Stimulated activated CD8-positive, alpha-beta memory T cell treated with anti-CD3 and anti-CD28 coated beads, Interleukin-4, amount 100 ng/mL, for 4 hours (primary cell): ENCODE measurements at places on chromosomes 3 and 15.

DNA sequence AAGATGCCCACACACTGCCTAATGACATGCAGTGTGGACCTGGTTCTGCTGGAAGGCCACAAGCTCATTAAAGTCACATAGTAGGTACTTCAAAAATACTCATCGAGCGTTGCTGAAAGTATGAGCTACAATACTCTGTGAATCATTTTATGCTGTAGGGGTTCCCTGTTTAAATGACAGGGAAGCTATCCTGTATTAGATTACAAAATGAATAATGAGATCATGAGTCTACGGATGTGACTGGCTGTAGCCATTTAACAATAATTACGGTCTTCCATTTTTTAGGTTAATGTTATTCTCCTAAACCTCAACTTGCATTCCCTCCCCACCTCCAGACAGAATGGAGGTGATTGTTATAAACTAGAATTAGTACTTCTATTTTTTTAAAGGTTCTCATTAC lies 128.2 kb upstream of the FAM3D start:
- DNase-seq, result no peak

GRCh38 chr15:65981837-65982626 lies 112.7 kb downstream of the RAB11A start:
- peak; percentile 46 for DNase-seq

GRCh38 chr3:14403619-14404155 lies 1.3 kb downstream of the SLC6A6 start:
- no peak for DNase-seq

- no peak for DNase-seq
Observed at GRCh38 chr3:107242579-107242978, 134.7 kb upstream of the CCDC54 start.

DNA sequence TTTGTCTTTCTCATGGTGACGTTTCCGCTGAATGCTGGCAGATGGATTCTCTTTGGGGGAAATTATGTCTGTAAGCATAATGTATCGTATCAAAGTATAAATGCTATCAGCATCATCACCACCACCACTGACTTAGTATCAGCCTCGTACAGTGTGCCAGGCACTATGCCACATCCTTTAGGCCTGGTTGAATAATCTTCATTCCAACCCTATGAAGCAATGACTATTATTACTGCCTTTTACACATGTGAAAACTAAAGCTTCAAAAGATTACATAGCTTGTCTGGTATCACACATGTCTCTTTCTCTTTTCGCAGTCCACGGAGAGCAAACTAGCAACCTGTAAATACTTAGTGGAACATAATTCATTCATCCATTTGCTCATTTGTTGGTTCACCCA lies 166.7 kb upstream of the PRICKLE2 start:
- no peak for DNase-seq

- DNase-seq, result no peak
Observed at GRCh38 chr15:59304034-59304795, 68.5 kb downstream of the MYO1E start.

- DNase-seq, result no peak
Observed at GRCh38 chr3:15266510-15267376, 60.7 kb downstream of the CAPN7 start.

DNA sequence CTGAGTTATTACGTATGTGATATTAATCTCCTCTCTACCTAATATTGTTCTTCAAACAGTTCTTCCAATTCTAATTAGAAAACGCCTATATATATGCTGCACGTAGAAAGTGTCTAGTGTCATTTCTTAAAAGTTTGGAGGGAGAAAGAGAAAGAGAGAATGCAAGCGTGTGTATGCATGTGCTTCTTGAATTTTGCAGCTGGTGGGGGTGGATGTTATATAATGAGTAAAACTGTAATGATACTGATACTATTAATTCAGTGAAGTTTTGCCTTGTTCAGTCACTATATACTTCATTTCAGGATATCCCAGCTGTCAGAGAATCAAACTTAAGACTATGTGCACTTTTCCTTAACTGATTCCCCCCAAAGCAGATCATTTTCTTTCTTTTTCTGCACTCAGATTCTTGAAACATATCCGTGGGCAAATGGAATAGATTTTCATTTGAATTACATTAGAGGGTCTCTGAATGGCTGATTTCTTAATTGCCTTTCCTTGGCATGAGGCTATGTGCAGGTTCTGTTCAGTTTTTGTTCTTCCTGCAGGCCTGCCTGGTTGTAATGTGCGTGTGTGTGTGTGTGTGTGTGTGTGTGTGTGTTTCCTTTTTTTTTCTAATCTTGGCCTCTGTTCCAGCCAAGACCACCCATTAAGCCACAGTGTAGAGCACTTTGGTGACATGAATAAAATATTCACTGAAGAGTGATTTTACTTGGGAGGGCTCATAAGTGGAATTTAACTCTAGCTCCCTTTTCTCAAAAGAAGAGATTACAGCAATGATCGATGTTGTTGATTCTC lies 617.5 kb downstream of the RBMS3 start:
- no peak for DNase-seq

GRCh38 chr3:114418724-114419543 lies 125.1 kb downstream of the TIGIT start:
- DNase-seq, result no peak

- DNase-seq, result no peak
Observed at GRCh38 chr15:82317091-82317489, 32.2 kb downstream of the GOLGA6L10 start.

DNA sequence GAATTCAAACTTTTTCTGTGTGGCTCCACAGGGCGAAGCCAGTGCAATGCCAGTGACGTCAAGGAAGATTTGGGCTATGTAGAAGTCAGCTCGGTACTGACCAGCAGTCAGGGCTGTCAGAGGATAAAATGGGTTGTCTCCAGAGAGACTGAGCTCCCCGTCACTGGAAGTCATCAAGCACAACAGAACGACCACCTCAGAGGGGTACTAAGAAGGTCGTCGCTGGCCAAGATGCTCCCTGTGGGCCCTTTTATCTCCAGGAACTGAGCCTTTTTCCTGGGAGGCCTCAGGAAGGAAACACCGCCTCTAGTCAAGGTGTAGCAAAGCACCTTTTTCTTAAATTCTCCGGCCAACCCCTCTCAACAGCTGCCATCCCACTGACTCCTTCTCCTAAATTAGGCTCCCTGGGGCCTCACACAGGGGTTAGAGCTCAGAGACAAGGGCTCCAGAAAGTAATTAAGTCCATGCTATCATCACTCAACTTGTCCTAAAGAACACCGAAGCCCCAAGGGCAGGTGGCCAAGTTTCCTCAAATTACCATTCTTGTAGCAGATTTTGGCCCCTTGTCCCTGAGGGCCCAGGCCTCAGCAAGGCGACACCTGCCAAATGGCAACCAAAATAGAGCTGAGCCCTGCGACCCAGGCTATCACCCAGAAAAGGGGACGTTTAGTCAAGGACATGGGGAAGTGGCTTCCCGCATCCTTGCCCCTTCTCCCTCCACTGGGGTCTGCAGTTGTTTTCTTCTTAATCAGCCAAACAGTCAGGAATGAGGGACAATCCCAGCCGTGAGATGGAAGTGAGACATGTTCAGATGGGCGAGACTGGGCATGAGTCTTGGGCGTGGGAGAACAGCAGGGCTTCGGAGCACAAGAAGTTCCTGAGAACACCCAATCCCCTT lies 48.0 kb downstream of the SSUH2 start:
- DNase-seq, result no peak

DNA sequence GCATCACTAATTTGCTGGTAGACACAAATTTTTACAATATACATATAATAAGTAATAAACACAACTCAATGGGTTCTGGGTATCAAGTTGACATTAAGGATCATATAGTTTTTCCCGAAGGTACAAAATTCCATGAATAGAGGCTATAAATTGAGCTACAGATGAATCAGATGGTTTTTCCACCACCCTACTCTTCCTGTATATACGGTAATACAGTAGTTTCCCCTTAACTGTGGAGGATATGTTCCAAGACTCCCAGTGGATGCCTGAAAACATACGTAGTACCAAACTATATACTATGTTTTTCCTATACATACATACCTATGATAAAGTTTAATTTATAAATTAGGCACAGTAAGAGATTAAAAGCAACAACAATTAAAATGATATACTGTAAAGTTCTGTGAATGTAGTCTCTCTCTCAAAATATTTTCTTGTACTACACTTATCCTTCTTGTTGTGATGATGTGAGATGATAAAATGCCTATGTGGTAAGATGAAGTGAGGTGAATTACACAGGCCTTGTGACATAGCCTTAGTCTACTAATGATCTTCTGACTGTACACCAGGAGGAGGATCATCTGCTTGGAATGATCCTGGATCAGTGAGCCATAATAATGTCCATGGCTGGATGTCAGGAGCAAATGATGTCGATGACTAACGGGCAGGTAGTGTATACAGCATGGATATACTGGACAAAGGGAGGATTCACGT lies 116.7 kb downstream of the NR1I2 start:
- no peak for DNase-seq

DNA sequence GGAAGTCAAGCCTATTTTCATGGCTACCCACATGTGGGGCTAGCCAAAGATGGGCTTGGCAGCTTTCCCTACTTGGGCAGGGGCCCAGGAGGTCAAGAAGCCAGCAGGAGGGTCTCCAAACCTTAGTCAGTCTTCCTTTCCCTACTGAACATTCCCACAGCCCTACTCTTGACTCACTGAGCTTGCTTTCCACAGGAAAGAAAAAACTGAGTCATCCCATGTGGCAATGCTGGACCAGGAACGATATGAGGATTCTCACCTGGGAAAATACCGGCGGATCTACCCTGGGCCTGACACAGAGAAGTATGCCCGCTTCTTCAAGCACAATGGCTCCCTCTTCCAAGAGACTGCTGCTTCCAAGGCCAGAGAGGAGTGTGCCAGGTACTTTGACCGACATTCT lies 3.7 kb upstream of the NGRN start:
- no peak for DNase-seq

DNA sequence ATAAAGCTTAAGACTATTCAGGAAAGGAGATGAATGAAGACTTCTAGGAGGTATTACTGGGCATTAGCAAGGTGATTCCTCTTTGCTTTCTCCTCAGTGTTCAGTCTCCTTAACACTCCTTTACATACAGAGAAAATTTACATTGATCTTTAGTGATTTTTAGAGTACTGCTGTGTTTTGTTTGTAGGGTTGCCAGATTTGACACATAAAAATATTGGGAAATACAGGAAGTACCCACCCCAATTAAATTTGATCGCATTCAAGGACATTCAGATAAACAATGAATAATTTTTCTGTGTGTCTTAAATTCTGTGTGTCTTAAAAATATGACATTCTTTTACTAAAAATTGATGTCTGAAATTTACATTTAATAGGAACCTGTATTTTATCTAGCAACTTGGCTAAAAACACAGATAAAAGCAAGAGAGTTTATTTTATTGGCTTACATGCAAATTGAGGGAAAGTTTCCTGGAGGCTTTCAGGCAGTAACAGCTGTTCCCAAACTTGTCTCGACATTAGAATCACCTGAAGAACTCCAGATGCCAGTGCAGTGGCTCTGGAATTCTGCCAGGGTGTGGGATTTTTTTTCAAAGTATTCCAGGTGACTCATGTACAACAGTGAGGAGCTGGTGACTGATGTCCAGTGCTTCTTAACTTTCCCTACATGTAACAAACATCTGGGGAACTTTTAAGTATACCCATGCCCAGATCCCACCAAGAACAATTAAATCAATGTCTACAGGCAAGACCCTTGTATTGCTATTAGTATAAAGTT lies 23.4 kb upstream of the PLOD2 start:
- no peak for DNase-seq

GRCh38 chr3:108006077-108006771 lies 84.6 kb downstream of the CD47 start:
- no peak for DNase-seq

DNA sequence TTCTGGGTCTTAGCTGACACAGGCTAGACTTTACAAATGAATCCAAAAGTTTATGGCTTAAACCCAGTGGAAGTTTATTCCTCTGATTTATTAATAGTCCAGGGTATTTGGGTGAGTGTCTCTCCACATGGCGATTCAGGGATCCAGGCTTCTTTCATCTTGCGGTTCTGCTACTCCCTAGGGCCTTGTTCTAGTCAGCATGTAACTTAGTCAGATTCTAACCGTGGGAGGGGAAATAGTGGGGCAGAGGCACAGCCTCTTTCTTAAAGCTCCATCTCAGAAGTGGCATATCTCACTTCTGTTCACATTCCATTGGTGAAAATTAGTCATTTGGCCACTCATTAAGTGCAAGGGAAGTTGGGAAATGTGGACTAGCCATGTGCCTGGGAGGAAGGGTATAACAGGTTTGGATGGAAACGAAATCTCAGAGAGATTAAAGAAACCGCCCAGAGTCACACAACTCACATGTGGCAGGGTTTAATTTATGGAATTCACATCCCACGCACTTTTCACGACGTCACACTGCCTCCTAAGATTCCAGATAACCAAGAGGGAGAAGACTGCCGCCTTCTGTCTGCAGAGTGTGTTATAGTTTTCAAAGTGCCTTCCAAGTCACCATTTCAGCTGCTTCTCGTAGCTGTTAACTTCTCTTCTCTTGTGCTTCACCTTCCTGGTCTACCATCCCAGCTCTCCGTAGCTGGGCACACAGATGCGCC lies 11.4 kb upstream of the RASGRF1 start:
- DNase-seq, result no peak

DNA sequence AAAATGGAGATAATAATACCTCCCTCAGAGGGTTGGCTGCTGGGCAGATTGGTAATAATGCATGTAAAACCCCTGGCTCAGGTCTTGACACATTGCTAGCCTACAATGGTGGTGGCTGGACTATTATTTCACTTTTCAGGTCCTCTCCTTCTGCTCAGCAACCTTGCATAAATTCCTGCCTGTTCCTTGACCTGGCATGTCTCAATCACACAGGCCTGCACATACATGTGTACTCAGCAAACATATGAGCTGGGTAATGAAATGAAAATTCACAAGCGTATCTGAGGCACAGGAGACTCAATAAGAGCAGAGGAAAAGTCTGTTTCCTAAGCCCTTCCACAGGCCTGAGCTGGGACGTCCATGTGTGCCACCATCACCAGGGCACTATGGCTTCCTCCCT lies 17.4 kb downstream of the VPS18 start:
- DNase-seq, result no peak

DNA sequence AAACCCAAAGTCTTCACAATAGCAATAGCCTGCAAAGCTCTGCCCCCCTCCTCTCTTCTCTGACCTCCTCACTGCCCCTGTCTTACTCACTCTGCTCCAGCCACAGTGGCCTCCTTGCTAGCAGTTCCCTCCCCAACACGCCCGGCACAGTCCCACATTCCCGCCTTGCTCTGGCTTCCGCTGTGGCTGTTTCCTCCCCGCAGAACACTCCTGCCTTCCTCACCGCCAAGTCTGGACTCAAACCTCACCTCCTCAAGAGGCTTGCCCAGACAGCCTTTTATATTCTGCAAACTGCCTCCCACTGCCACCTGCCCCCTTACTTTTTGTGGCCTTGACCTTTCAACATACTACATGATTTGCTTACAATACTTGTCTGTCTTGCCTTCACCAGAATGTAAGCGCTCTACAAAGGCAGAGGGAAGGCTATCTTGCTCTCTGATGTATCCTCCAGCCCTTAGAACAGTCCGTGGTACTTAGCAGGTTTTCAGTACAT lies 406 bp upstream of the MPI start:
- DNase-seq, result no peak
